ENCODE measurements at places on chromosomes 3 and 15. TPM values are rescaled to one million over a fixed set of nuclear protein-coding genes. Genes with fewer than 3 reads are reported as not detected.

Gene MORC1
- total RNA-seq, result not detected

- no peak for DNase-seq
These were observed 205.6 kb downstream of the NECTIN3 start for GRCh38 chr3:111277226-111277625.

- DNase-seq, result peak; percentile 78
These were observed 27.6 kb downstream of the ZNF589 start for GRCh38 chr3:48268381-48268935.

Gene PAQR9
- not detected for total RNA-seq

DNA sequence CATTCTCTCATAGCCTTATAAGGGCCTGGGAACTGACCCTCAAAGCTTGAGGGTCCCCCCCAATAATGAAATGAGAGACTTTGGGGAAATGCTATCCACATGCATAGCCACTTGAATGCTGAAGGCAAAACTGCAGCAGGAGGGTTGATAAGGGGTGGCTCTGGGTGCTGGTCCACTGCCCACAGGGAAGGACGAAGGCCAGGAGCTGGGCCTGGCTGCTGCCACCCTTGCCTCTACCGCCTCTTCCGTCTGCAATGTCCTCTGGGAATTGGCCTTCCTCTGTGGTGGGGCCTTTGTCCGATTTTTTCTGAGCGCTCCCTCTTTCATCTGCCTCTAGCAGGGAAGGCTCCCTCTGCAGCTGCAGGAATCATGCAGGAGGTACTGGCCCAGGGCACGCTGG, 41.0 kb downstream of the OCA2 start:
- no peak for DNase-seq

- DNase-seq, result peak; percentile 17
These were observed 25.2 kb downstream of the SNAPC5 start for GRCh38 chr15:66472176-66472999.

- no peak for DNase-seq
These were observed 69.0 kb downstream of the RBM6 start for GRCh38 chr3:50008931-50009330.

Gene NCKIPSD
- 7.7 TPM for total RNA-seq

DNA sequence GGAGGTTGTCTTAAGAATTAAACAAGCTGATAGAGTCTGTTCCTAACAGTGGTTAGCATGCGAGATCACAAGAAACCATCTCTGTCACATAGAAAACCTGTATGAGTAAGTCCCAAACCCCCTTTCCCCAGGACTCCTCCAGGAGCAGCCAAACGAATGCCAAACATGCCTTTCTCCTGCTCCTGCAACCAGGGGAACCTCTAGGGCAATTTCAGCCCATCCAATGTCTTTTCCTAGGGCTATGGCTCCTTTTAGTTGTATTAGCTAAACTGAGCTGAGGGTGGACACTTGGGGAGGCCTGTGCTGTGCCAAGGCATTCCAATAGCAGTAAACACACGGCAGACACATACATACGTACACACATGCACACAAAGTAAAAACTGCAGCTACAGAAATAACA, 36.5 kb upstream of the TIMP4 start:
- no peak for DNase-seq

- no peak for DNase-seq
These were observed 450.0 kb upstream of the KCNMB2 start for GRCh38 chr3:178086144-178086825.

- DNase-seq, result no peak
These were observed 144.3 kb upstream of the ADAMTS9 start for GRCh38 chr3:64832098-64832497.

DNA sequence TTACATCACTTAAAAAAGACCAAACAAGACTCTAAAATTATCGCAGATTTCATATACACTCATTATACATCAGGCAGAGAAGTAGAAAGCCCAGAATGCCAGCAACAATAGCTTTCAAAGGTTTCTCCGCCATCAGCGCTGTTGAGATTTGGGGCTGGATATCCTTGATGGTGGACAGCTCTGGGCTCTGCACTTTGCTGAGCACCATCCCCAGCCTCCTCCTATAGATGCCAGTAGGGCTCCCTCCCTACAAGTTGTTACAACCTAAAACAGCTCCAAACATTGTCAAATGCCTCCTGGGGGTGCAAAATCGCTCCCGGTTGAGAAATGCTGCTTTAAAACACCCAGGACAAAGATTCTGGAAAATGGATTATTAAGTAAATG, 73.5 kb downstream of the ATP10A start:
- no peak for DNase-seq

DNA sequence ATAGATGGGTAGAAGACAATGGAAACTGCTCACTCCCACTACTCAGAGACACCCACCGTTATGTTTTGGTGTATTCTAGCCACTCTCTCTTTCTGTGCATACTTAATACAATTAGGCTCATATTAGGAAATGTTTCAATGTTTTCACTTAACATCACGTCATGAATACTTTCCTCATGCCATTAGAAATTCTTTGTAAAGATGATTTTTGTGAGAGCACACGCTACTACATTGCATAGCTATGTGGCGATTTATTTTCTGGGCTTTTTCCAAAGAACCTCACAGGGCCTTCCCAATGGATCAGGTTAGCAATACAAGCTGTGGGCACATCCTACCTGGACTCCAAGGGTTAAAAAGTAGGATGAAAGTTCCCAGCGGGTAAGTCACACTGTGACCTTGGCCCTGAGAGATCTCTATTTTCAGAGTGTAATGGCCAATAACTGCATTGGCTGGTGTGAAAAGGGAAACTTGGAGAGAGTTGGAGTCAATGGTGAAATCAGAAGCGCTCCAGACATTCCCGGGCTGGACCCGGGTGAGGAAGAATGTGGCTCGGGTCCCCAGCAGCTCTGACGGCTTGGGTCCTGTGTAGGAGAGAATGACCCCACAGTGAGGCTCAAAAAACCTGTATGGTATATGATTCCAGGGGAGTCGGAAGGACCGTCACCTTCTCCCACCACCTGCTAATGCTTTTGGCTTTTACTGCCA, 25.8 kb upstream of the TGM5 start:
- DNase-seq, result no peak

DNA sequence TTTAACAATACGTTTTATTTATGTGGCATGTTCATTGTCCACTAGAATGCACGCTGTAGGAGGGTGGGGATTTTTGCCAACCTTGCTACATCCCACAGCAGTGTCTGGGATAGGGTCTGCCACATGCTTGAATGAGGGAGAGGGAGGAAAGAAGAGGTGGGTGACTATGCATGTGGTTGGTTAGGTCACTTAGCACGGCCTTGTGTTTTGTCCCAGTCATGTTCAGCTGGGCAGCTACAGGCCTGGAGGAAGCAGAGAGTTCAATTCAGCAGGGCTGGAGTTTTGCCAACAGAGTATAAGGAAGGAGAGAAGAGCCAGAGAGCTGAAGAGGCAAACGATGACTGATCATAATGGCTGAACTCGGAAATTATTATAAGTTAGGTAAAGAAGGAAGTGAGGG, 268.4 kb upstream of the NSMCE3 start:
- no peak for DNase-seq

- no peak for DNase-seq
These were observed 34.9 kb downstream of the SMAD3 start for GRCh38 chr15:67100124-67100791.

- no peak for DNase-seq
These were observed 9.2 kb downstream of the MITF start for GRCh38 chr3:69748503-69748902.

- peak; percentile 33 for DNase-seq
These were observed at the start of gene RBMS3 for GRCh38 chr3:29280404-29281093. TSS of gene RBMS3 (plus strand) at chr3:29281071.

- DNase-seq, result no peak
These were observed 40.0 kb downstream of the TKT start for GRCh38 chr3:53215816-53216215.

Gene PXYLP1
- total RNA-seq, result 14.5 TPM

DNA sequence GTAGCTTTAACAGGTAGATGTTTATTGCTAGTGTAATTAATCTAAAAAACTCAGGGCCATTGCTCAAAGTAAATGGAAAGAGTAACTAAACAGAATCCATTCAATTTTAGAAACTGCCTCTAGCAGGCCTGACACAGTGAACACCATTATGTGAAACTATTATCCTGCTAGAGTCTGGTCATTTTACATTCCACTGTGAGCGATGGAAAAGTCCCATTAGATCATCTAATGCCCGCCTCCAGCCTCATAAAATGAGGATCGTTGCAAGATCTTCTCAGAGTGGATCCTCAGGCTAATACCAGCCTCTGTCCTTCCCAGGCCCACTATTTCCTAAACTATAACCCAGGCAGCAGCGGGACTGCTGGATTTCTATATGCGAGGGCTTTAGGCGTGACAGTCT, 107.7 kb downstream of the WDR76 start:
- DNase-seq, result no peak

DNA sequence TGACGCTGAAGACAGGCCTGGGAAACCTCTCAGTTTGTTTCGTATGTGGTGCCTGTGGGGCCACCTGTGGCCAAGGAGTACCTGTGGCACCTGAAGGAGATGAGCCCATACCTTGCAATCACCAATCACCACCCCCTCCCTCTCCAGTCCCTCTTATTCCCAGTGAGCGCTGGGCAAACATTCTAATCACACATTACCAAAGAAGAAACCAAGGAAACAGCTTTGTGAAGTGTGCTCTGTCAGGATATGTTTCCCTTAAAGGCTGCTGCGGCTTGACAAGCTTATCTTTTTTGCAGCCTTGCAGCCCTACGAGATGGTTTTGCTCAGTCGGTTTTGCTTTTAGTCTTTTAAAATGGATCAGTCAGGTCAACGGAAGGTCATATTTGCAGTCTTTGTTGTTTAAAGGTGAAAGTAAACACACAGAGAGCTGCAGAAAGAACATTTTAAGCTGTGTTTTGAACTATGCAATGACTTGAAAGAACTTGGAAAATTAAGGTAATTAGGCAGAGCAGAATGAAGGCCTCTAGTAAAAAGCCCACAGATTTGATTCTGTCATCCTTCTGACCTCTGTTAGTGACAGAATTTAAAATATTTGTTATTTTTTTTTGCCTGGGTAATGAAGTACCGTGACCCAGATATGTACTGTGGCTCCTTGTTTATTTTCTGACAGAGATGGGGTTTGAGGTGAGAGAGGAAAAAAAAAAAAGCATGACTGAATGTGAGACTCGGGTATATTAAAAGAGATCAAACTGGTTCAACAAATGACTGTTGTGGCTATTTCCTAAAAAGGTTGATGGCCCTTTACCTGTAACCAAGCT, 461.4 kb downstream of the NSUN3 start:
- DNase-seq, result no peak

- DNase-seq, result no peak
These were observed 613 bp downstream of the SEC13 start for GRCh38 chr3:10320320-10320677.

GRCh38 chr15:97712530-97712929, 248.0 kb upstream of the ARRDC4 start:
- DNase-seq, result no peak

Gene TRANK1
- 36.4 TPM for total RNA-seq

GRCh38 chr3:27340534-27340933, 28.6 kb downstream of the NEK10 start:
- DNase-seq, result no peak

GRCh38 chr15:31360843-31361763, 34.5 kb downstream of the KLF13 start:
- DNase-seq, result peak; percentile 97

Gene NDUFB4
- total RNA-seq, result 63.2 TPM

GRCh38 chr3:144437989-144438388, 466.4 kb downstream of the DIPK2A start:
- no peak for DNase-seq

- DNase-seq, result no peak
These were observed 9.4 kb downstream of the AAGAB start for GRCh38 chr15:67244971-67245478.

GRCh38 chr15:91593653-91594052, 259.9 kb upstream of the SLCO3A1 start:
- DNase-seq, result no peak

GRCh38 chr3:197298945-197299854, 788 bp upstream of the DLG1 start:
- peak; percentile 20 for DNase-seq
